ENCODE measurements at places on chromosomes 4 and X.

GRCh38 chrX:123399709-123400108 is 215.6 kb downstream of the GRIA3 start:
- DNase-seq, result no peak

DNA sequence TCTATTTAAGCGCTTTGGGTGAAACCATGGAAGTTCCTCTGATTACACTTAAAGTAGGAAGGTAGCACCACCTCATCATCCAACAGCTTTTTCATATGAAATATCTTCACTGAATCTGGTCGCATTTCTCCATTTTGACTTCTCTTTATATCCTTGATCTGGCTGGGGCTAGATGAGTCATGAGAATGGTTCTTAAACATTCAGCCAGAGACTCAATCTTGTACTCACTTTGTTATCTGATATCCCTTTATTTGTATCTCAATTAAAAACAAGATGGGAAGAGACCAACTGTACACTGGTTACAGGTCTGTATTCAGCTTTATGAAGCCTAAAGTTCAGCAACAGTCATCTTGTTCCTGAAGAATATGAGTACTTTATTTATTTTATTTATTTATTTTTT is 84.9 kb downstream of the CBLL2 start:
- no peak for DNase-seq

DNA sequence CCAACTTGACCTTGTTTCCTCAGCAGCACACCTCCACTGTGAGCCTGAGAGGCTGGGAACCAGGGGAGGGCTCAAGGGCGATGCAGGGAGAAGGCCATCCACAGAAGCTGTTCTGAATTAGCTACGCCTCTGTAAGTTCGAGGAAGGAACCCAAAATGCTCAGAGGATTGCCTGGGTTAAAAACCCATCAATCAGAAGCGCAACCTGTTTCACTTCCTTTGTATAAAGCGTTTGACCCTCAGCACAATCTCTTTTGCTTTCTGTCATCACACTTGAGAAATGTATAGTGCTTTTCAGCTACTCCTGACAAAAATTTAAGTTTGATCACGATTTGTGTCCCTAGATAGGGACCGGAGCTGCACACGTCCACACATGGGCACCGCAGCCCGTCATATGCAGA is 48.0 kb upstream of the MAP3K15 start:
- DNase-seq, result no peak

DNA sequence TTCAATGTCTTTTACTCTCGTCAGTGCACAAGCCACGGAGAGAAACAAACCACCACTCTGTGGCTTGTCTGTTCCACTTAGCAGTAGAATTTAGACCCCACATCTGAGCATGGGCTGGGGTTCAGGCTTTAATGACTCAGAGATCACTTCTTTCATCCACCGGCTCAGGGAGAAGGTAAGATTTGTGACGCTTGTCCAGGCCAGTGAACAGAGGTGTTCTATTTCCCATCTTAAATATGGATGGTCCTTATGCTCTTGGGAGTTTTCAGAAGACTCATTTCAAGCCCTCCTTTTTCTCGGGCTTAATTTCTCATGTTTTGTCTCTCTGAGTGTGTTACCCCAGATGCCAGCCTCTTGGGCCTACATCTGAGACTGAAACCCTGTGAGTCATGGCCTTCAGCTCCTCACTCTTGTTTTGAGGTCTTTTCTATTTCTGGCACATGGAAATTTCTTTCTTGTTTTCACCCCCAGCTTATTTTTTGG is 127.4 kb upstream of the SFRP2 start:
- DNase-seq, result no peak

DNA sequence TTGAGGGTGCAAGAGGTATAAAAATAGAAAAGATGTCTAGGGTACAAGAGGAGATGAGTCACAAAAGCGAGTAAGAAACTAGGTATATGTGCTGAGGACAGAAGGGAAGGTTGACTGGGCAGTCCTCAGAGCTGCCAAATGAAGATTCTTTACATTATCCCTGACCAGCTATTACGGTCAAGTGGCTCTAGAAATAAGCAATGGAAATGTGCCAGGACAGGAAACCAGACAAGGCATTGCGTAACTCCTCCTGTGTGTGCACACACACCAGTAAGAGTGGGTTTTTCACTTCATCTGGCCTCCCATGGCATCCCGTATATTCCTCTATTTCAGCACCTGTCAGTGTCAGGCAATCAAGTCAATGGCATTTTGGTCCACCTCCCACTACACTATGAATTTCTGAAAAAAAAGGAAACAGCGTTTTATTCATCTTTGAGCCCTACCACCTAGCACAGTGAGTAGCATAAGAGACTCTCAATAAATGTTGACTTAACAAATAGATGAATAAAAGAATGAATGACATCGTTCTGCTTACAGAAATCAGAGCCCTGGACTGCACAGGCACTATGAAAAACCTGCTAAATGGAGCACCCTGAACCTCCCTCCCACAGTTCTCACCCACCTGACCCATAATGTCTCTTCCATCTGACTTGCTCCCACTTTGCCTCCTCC is 62.6 kb upstream of the KLF3 start:
- DNase-seq, result no peak

GRCh38 chr4:79492148-79492547 is 84.1 kb upstream of the GK2 start:
- DNase-seq, result no peak

GRCh38 chrX:135384161-135384836 is 37.4 kb upstream of the SMIM10L2A start:
- DNase-seq, result no peak

GRCh38 chr4:166043801-166044200 is 170.8 kb downstream of the TLL1 start:
- no peak for DNase-seq

DNA sequence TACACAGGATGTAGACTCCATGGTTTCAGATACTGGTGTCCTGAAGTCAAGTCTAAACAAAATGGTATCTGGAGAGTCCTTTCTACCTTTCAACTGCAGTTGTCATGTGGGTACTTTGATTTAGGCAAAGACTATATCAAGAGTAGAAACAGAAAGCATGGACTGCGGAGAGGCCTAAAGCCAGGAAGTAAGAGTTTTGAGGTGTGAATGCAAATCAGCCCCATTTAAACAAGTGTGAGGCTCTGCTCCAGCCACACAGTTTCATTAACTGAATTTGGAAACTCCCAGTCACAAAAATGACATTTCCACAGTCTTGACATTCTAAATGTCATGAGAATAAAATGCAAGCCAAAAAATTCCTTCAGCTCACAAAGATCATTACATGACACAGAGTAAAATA is 87.2 kb upstream of the MCF2 start:
- DNase-seq, result no peak

GRCh38 chr4:169115897-169116254 is 105.8 kb upstream of the CBR4 start:
- DNase-seq, result peak; percentile 32

GRCh38 chr4:161564230-161564834 is 599.5 kb downstream of the FSTL5 start:
- DNase-seq, result no peak

- DNase-seq, result no peak
Observed at GRCh38 chrX:153725832-153726285, 1.2 kb downstream of the ABCD1 start.

DNA sequence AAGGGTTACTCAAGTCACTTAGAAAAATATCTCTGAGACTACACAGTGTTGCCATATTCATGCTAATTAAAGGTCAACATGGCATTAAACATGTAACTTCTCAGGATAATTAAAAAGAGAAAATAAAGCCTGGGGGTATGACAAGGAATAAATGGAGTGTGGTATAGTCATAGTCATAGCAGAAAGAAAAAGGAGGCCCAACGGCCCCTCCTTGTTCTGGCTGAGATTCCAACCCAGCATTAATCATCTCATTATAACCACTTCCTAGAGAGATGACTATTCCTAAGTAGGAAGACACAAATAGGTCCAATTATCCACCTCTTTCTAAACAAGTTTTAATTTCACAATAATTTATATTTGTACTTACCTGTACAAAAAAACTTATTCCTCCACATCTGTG is 778.4 kb upstream of the AADAT start:
- no peak for DNase-seq

- no peak for DNase-seq
Observed at GRCh38 chr4:168531305-168531704, 34.5 kb downstream of the PALLD start.

DNA sequence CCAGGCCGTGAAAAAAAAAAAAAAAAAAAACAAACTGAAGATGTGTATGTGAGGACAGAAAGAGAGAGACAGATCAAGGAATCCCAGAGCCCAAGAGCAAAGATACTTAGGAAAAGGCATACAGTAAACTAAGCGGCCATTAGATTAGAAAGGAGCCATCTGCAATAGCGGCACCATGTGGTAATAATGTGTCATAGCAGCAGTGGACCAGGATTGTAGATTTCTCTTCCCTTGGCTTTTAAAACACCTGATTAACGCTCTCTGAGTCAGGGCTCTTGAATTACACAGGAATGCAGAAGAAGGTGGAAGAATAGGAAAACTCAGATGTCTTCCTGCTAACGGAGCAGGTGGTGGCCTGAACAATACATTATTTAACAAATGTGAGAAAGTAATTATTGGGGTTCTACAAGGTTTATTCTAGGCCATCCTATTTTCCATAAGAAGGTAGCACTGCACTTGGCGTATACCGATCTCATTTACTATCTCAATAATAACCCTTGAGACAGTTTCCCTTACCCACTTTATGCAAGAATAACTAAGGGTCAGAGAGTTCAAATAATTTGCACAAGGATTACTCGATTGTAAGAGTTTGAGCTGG is 182.7 kb downstream of the KCNIP4 start:
- DNase-seq, result peak; percentile 13

- no peak for DNase-seq
Observed at GRCh38 chr4:26307037-26307800, 13.6 kb upstream of the RBPJ start.

DNA sequence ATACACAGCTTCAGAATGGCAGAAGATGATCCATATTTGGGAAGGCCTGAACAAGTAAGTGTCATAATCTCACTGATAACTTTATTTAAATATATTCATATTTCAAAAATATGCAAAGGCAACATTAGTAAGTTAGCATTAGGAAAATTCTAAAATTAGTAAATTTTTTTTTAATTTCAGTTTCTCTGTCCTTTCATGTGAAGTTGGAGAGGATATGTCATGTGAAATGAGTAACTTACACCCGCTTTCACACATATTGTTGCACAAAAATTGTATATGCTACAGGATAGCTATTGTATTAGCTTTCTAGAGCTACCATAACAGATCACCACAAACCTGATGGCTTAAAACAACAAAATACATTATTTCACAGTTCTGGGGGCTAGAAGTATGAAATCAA is 24.3 kb downstream of the NFKB1 start:
- no peak for DNase-seq

DNA sequence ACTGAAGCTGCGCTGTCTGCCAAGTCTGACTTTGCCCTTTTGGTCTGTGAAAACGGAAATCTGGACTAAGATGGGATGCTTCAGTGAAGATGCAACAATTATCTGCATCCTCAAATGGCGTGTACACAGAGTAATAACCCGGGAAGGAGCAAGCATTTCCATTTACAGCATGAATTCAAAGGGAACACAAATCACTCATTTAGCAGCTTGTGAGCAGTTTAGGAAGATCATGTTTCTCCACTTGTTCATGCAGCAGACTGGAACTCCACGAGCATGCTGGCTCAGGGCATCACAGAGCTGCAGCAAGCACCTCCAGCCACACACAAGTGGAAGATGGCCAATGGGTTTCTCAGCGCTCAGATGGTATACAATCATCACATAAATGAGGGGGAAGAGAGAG is 175.5 kb downstream of the NLGN4X start:
- no peak for DNase-seq

GRCh38 chr4:11418610-11419009 is 10.1 kb downstream of the HS3ST1 start:
- no peak for DNase-seq

- no peak for DNase-seq
Observed at GRCh38 chr4:7399440-7400234, 35.1 kb downstream of the PSAPL1 start.

GRCh38 chrX:103730796-103731493 is 20.2 kb downstream of the TMEM31 start:
- no peak for DNase-seq

DNA sequence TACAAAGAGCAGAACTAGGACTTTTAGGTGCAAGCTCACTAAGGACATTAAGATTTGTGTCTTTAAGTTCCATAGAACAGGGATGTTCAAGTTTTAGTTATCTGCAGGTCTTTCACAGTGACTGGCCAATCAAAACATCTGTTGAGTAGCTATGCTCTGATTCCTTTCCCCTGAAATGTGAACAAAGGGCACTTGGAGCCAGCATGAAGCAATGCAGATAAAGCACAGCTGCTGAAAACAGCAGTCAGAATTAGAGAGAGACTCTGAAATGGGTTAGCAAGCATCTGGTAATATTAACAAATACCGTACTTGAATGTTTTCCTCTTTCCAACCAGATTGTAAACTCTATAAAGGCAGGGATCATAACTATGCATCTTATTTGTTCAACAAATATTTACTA is 276.9 kb downstream of the RAB28 start:
- DNase-seq, result peak; percentile 9

GRCh38 chr4:128455480-128455879 is 167.9 kb upstream of the PGRMC2 start:
- no peak for DNase-seq

DNA sequence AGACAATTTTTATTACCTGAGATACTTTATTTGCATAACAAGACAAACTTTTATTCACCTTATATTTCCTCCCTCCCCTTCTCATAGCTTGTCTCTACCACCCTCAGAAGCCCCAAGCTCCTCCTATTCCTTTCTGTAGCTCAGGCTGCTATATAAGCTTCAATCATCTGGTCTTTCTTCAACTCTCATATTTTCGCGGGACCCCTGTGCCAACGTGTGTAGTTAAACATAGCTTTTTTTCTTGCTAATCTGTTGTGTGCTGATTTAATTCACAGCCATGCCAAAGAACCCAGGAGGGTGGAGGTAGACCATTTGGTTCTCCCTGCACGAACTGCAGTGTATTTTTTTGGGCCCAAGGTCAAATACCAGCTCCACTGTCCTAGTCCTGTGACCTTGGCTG is 21.1 kb upstream of the CD38 start:
- DNase-seq, result no peak

- no peak for DNase-seq
Observed at GRCh38 chrX:153778684-153779101, 2.1 kb upstream of the SRPK3 start.

- DNase-seq, result no peak
Observed at GRCh38 chr4:1511441-1512041, 105.3 kb upstream of the NKX1-1 start.

DNA sequence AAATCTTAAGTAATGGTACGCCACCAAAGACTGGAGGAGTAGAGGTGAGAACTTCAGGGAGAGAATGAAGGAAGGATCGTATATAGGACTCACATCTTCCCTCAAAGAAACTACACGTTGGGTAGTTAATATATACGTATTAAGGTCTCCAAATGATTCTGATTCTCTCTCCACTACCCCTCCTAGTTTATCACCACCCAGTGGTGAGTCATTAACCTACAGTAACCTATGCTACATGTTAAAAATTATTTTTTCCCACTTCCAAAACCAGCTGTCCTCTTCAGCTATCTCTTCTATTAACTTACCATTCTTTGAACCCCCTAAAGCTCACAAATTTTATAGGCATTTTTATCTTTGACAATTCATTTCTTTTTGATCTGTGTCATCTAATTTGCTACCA is 69.7 kb downstream of the RPS6KA6 start:
- DNase-seq, result no peak

Data from HuH-7 (cell line).